ENCODE measurements at places on chromosomes 2 and 18.

DNA sequence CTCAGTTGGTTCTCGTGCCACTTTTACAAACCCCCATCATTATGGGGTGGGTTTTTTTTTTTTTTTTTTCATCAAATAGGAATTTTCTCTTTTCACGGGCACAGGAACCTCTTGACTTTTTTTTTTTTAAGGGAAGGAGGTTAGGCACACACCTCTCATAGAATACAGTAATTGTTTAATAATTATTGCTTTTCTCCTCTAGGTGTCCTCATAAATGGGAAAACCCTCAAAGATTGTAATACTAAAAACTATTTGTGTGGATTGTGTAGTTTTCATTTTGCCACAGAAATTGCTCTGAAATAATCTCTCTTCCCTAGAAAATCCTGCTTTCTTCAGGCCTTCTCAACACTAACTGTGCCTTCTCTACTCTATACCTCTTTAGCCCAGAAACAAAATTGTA lies 147.3 kb downstream of the GREB1L start:
- DNase-seq = no peak

GRCh38 chr2:39725401-39725800 lies 53.7 kb downstream of the THUMPD2 start:
- no peak for DNase-seq

DNA sequence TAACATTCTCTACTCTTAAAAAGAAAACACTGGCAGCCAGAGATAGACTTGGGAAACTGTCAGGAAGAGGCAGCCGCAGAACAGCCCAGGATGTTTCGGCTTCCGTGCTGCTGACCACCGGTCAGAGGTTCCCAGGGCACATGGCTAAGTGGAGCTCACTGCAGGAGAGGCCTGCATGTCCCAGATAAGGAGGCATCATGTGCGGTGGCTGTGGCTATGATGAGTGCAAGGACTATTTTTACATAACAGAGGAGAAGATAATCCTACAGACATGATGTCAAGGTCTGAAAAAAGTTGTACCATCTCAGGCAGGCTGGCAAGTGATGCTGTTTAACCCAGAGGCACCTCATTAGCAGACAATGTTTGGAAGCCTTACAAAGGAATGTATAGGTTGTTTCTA lies 252.3 kb downstream of the CYRIA start:
- no peak for DNase-seq

GRCh38 chr18:79528846-79529245 lies 133.1 kb downstream of the NFATC1 start:
- peak; percentile 88 for DNase-seq

DNA sequence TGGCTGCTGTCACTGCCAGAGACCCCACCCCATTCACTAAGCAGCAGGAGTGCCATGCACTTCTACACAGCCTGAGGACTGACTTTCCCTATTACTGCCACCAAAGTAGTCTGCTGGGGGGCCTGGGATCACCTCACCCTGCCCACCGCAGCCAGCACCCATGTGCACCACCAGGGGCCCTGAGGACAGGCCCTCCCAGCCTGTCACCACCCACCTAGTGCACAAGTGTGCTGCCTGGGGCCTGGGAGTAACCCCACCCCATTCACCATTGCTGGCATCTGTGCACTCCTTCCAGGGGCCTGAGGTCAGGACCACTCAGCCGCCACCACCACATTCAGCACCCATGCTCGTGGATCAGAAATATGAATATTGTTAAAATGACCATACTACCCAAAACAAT lies 247.8 kb upstream of the NCKAP5 start:
- DNase-seq = no peak

- DNase-seq = no peak
These were observed 44.2 kb downstream of the RTP5 start for GRCh38 chr2:241913703-241914102.

GRCh38 chr18:37334631-37335408 lies 230.8 kb downstream of the CELF4 start:
- DNase-seq = no peak

GRCh38 chr2:208062113-208062512 lies 36.8 kb upstream of the PLEKHM3 start:
- DNase-seq = no peak

DNA sequence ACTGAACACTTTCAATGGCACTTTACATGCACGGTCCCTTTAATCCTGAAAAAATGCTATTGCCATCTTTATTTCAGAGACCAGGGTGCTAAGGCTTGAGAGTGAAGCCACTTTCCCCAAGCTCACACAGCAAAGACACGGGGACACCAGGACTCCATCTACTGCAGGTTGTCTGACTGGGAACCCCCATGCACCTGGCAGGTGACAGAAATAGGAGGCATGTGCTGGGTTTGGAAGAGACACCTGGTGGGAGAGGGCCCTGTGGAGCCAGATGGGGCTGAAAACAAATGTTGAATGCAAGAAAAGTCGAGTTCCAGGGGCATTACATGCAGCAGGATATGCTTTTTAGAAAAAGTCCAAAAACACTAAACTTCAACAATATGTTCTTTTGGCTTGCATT lies 5.2 kb upstream of the EHD3 start:
- no peak for DNase-seq

DNA sequence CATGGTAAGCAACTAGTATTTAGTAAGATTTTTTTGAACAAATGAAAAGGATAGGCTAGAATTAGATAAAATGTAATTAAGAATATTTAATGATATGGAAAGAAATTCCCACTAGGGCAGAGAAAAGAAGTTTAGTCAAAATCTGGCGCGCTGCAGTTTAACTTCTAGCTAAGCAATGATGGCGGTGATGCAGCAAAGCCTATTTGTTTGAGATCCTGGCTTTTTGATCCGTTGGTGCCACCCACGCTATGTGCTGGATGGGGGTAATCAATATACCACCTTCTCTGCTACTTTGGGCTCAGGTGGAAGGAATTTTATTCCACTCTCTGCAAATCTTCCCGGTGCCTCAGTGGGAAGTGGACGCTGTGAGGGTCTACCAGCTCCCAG lies 421 bp upstream of the FAM171B start:
- no peak for DNase-seq

- no peak for DNase-seq
These were observed 59.7 kb downstream of the POLE4 start for GRCh38 chr2:75018162-75018561.

DNA sequence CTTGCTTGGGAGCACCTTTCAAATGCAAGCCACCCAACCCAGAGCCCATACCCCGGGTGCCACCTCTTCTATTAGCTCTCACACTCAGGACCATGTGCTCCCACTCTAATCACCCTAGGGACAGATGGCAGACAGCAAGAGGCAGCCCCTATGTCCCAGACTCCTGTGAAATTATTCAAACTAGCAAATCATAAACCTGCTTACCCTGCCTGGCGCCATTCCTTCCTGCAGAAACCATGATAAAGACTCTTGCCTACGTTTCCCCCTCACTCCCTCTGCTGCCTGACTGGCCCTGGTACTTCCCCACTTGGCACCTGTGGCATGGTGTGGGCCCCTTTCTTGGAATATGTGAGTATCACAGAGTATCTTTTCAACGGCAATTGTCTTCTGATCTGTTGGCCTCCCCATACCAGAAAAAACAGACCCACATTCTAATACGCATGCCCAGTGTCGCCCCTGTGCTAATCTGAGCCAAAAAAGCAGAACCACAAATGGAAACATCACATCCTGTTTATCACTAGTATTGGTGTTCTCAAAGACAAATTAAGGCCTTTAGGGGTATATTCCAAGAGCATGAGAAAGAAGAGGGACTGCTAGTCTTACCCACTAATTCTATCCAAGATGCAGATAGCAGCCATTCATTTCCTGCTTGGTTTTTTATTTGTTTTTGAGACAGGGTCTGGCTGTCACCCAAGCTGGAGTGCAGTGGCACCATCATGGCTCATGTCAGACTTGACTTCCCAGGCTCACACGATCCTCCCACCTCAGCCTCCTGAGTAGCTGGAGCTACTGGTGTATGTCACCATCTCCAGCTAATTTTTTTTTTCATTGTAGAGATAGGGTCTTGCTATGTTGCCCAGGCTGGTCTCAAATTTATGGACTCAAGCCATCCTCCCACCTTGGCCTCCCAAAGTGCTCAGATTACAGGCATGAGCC lies 44.1 kb upstream of the TTC39C start:
- DNase-seq = peak; percentile 84

DNA sequence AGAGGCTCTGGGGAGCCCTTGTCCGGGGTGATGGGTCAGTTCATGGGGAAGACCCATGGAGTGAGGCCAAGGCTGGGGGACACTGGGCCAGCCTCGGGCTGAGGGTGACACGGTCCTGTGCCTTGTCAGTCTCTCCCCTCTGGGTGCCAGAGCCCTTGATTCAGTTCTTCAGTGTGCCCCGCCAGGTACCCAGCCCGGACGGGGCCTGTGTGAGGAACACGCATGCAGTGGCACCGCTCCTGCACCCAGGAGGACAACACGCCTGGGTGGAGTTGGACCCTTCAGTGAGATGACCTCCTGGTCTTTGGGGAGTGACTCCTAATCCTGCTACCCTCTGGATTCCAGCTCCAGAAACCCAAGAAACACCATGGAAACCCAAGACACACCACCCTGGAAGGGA lies 264.4 kb downstream of the LOXHD1 start:
- no peak for DNase-seq
